ENCODE measurements at places on chromosomes 2 and 18.

- DNase-seq: no peak
These were observed 12.0 kb upstream of the HAAO start for GRCh38 chr2:42804338-42804737.

DNA sequence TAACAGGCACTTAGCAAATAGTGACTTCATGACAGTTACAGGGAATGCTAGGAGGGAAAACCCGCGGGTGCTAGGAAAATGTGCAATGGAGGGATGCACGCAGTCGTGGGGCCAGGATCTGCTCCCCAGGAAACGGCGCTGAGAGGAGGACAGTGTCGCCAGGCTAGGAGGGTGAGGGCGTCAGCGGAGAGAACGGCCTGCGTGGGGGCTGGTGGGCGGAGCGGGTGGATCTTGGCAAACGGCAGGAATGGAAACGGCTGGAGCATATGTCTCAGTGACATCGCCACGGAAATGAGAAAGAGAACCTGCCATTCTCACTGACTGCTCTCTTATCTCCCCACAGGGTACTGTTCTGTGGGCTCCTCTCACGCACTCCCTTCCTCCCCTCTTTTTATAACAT is 478.5 kb upstream of the ID2 start:
- DNase-seq: peak; percentile 27

DNA sequence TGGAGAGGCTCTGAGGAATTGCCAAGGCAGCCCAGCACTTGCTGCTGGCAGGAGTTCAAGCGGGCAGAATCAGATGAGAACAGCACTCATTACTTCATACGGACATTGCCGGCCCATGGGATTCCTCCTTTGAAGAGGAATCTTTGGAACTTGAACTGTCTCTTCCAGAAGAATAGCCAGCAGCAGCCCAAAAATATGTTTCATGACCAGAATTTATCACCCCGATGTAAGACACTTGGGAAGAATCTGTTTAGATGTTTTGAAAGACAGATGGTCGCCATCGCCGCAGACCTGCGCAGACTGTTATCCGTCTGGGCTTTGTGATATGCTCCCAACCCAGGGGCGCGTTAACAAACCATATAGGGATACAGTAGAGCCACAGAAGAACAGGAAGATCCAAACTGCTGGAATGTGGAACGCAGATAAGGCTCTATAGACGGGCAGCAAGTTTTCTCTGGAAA is 3.7 kb upstream of the ADI1 start:
- no peak for DNase-seq

DNA sequence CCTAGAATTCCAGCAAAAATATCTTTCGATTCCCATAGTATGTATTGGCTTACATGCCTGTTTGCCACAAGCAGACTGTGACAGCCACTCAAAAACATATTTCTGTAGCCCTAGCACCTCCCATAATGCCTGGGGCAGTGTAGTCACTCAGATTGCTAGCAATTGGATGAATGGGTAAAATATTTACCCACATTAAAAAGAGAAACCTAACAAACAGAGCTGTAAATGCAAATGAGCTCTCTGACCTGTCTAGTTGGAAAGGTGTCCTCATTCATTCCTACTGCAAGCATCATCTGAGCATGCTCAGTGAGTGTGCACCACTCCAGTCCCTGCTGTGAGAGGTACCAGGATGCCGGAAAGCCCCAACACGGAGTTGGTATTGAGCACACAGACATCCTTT is 234.0 kb upstream of the RAB12 start:
- DNase-seq: no peak

- no peak for DNase-seq
These were observed 202.1 kb downstream of the ANKRD30B start for GRCh38 chr18:14949800-14950664.

DNA sequence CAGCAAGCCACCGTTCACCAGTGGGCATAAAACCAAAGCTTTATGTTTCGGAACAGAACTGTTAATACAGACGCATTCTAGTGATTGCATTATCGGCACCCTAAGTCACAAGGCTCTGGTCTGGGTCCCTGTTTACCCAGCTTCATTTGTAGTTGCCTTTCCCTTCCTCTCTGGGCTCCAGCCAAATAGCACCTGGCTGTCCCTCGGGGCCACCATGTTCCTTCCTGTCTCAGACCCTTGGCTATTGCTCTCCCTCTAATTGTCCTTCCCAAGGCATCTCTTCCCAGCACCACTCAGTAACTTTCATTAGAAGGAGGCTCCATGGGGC is 75.3 kb downstream of the SDC1 start:
- no peak for DNase-seq

GRCh38 chr2:187552828-187553681 is 1.2 kb downstream of the TFPI start:
- no peak for DNase-seq

- no peak for DNase-seq
These were observed 183.3 kb downstream of the ARL4C start for GRCh38 chr2:234313558-234313957.

DNA sequence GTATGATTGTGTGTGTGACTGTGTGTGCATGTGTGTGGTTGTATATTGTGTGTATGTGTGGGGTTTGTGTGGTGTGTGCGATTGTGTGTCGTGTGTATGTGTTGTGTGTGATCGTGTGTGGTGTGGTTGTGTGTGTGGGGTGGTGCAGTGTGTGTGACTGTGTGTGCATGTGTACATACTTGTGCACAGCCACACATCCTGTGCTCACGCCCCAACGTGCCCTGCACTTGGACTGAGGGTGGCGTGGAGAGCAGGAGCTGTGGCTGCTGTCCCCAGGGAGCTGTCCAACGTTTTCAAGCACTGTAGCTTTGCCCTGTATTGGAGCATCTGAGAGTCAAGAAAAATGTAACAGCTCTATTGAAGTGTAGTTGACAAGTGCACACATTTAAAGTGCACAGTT is 243.2 kb upstream of the HDAC4 start:
- no peak for DNase-seq

DNA sequence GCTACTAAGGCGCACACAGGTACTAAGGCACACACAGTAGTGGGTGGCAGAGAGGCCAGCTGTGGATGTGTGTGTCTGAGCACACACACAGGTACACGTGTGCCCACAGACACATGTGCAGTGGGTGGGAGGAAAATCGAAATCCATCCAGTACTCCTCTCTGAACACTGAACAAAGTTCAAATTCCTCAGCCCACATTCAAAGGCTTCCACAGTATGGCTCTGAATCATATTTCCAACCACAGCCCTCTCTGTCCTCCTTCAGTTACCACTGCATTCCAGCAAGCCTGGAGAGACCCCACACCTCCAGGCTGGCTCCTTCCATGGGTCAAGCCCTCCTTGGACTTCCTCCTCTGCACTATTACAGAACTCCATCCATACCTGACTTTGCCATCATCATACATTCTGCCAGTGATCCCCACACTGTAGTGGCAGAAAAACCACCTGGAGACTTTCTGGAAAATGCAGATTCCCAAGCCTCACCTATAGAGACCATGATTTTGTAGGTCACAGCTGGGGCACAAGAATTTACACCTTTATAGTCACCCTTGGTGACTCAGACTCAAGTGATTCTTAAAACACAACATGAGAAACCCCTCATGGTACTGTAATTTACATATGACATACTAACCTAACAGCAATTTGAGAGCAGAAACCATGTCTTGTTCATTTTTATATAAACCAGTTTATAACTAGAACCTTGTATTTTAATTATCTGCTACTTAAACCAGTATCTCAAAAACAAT is 31.4 kb downstream of the EPG5 start:
- DNase-seq: no peak

GRCh38 chr2:160751021-160751420 is 257.4 kb upstream of the RBMS1 start:
- DNase-seq: no peak

DNA sequence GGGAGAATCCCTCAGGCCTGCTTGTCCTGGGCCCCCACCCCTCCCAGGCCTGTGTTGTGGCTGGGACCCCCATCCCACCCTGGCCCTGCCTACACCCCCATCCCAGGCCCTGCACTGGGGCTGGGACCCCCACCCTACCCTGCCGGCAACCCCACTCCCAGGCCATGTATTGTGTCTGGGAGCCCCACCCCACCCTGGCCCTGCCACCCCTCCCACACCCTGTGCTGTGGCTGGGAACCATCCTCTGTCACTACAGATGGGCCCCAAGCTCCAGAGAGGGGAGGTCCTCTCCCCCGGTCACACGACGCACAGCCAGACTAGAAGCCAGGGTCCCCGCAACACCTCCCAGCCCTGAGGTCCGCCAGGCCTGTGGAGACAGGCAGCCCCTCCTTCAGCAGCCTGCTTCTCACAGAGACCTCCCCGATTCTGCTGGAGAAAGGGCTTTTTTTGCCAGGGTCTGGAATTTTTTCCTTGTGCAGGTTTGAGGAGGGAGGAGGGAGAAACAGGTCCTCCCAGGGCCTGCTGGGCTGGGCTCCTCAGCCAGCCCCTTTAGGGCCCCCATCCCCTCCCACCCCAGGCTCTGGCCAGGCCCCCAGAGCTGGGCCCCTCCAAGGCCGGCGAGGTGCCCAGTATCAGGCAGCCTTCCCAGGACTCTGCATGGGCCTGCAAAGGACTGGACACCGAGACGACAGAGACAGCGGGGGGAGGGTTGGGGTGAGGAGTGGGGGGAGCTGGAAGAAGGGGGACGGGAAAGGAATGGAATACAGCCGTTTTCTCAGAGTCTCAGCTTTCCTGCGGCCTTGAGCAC is 28.0 kb downstream of the KIF1A start:
- DNase-seq: peak; percentile 11

Measured in left ventricle myocardium inferior (tissue), 1 donor.